ENCODE measurements at places on chromosomes 3 and 15.

DNA sequence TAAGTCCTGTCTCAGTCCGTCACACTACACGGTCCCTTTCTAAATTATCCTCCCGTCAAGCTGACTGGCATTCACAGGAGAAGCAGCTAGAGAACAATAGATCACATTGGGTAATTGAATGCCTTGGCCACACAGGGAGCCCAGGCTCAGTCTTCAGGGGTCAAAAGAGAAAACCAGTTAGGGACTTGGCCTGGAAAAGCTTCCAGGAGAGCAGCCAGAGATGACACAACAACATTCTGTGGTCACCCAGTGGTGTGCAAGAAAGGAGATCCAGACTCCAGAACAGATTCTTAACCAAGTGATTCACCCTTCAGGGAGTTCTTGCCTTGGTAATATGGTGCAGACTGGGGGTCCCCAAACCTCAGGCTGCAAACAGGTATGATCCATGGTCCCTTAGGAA is 15.9 kb downstream of the ARHGAP31 start:
- DNase-seq, result no peak

DNA sequence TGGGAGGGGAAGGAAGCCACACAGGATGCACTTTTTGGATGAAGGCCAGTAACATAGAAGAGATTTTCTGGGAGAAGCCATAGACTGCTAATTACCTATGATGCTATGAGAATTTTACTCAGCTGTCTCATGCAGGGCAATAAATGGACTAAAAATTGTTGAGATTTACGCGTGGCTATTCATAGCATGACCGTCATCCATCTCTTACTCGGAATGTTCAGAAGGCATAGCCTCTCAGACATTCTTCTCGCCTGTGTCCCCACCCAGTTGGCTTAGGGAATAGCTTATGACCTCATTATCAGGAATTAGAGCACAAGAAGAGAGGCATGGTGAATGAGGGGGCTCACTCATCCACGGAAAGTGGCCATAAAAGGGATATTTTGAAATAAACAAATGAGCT is 107.9 kb upstream of the ATP10A start:
- no peak for DNase-seq

GRCh38 chr15:80155001-80155377 is 2.2 kb downstream of the FAH start:
- no peak for DNase-seq

DNA sequence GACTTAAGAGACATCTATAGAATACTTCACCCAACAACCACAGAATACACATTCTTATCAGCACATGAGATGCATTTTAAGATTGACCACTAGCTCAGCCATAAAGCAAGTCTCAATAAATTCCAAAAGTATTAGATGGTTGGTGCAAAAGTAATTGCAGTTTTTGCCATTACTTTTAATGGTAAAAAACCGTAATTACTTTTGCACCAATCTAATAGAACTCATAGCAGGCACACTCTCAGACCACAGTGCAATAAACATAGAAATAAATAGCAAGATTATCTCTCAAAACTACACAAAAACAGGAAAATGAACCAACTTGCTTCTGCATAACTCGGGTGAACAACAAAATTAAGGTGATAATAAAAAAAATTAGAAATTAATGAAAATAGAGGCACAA is 33.7 kb upstream of the PPM1L start:
- no peak for DNase-seq

- DNase-seq, result no peak
These were observed 12.6 kb upstream of the BAHD1 start for GRCh38 chr15:40428185-40428584.

Measured in Caco-2 (cell line).